ENCODE measurements at places on chromosomes 4 and X.

- DNase-seq, result no peak
Measured at GRCh38 chr4:6262847-6263487, 6.7 kb upstream of the WFS1 start.

DNA sequence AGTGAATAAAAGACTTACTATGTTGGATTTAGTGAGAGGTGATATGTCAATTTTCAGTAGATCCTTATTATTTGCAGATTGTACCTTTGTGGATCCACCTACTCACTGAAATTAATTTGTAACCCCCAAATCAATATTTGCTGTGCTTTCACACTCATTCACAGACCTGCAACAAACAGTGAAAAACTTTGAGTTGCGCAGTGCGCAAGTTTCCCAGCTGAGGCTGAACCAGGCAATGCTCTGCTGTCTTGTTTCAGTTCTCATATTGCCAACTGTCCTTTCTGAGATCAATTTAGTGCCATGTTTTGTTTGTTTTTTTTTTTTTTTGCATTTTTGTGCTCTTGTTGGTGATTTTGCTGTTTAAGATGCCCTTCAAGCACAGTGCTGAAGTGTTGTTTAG, 40.8 kb upstream of the LEF1 start:
- DNase-seq, result no peak

- no peak for DNase-seq
Measured at GRCh38 chrX:18630934-18631333, 41.0 kb downstream of the RS1 start.

DNA sequence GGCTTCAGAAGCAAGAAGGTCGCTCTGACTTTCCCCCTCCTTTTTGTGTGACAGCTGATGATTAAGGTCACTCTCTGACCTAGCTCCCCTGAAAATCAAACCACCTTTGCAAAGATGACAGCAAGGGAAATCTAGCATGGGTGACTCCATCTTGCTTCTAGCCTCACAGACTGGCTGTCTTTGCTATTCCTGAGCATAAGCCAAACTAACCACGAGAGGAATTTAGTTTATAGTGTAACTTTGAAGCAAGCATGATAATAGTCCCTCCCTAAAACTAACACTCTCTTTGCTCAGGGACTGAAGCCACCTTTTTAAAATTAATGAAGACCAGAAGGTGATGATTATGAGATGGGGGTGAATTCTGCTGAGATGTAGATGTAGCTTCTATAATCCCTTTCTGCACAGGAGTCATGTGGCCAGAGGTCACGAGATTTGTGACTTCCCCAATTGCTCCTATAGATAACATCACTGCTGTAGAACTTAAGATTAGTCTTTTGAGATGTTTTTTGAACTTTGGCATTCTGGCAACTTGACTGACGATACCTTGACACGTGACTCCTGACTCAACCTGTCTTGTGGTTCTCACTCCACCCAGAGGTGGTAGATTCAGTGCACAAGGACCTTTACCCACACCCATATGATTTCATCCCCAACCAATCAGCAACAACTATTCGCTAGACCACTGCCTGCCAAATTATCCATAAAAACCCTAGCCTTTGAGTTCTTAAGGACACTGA, 14.9 kb upstream of the PDE5A start:
- DNase-seq, result no peak

DNA sequence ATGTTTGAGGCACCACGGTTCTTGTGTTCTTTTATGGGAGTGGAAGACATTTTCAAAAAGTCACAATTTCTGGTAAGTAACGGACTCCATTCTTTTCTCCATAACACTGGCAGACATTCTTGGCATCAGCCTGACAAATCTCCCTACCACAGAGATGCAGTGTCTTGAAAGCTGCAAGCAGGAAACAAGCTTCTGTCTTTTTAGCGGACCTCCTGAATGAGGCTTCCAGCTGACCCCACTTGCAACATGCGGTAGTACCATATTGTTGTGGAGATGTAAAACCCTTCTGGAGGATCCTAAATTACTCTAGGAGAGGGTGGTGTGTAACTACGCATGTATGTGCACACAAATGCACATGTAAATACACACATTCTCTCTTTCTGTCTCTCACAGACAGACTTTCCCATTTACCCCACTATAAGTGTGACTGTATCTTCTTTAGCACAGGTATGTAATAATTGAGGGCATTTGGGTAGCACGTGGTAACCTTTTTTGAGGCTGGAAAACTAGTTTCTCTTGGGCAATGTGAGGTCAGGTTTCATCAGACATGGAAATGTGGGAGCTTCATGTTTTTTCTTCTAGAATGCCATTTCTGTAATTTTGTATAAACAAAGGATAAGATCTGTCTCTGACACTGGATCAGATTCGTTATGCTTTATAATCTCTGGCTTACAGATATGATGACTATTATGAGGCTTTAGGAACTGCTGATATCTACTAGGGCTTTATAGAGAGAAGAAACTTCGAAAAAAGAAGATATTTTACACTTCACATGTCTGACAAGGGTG, 130.1 kb downstream of the MGST2 start:
- no peak for DNase-seq

- DNase-seq, result no peak
Measured at GRCh38 chr4:2231082-2231481, 10.8 kb downstream of the HAUS3 start.

DNA sequence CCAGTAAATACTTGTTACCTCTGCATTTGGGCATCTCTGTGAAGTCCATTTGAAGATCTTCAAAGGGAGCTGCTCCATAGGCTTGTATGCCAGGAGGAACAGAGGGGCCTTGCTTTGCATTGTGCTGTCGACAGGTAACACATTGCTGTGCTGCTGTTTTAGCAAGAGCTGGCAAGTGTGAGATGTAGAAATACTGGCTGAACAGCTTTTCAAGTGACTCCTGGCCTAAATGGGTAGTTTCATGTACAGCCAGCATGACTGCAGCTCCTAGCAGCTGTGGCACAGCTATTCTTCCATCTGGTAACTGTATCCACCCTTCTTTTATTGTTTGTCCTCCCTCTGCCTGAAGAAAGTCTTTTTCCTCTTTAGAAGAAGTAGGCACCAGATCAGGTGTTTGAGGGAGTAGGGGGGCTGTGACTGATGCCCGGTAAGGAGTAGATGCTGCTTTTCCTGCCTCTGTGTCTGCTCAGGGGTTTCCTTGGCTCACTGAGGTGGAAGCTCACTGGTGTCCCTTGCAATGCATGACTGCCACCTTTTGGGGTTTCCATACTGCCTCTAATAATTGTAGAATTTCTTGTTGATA, 965.3 kb downstream of the CCSER1 start:
- DNase-seq, result no peak

- no peak for DNase-seq
Measured at GRCh38 chr4:170988446-170988845, 824.8 kb upstream of the GALNTL6 start.

DNA sequence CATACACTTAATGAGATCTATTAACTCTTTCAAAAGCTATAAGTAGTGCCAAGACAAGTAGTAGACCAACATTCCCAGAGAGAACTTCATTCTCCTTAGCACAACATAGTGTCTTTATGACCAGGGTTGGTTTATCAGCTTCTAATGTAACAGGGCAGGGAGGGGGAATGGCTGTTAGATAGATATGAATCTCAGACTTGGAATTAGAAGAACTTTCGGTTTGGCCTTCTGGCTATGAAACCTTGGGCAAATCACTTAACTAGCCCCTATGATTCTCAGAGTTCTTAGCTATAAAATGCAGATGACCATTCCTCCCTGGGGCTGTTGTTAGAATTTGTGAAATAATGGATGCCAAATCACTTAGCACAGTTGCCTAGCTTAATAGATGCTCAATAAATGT, 132.2 kb downstream of the SLC10A7 start:
- DNase-seq, result no peak
